ENCODE measurements at places on chromosomes 1 and 21.

DNA sequence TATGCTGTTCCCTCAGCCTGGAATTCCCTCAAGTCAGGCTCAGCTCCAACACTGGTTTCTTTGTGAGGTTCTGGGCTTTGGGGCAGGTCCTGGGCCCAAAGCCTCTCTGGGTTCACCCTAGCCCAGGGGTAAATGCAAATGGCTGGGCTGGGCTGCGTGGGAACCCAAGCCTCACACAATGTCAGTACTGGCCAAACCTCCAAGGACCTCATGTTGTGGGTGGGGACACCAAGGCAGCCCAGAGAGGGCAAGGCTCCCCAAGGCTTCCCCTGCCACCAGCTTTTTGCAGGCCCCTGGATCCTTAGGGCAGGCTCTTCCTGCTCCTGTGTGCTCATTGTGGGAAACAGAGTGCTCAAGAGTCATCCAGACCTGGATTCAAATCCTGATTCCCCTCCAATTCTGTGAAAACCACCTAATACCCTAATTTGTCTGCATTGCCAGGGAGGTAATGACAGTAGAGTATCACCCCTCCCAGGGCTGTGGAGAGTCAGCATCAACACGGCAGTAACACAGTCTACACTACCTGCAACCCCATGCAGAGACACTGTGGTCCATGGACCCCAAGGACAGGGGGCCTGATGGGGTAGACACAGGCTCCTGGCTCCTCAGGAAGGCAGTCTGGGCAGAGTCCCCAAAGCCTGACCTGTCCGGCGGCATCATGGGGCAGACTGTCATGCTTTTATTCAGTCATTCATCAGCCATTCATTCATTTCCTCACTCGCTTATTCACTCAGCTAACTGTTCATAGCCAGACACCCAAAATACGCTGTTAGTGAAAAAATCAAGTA, 85.7 kb downstream of the DMRTB1 start:
- no peak for DNase-seq

GRCh38 chr1:154877370-154877974, 7.4 kb upstream of the KCNN3 start:
- no peak for DNase-seq

DNA sequence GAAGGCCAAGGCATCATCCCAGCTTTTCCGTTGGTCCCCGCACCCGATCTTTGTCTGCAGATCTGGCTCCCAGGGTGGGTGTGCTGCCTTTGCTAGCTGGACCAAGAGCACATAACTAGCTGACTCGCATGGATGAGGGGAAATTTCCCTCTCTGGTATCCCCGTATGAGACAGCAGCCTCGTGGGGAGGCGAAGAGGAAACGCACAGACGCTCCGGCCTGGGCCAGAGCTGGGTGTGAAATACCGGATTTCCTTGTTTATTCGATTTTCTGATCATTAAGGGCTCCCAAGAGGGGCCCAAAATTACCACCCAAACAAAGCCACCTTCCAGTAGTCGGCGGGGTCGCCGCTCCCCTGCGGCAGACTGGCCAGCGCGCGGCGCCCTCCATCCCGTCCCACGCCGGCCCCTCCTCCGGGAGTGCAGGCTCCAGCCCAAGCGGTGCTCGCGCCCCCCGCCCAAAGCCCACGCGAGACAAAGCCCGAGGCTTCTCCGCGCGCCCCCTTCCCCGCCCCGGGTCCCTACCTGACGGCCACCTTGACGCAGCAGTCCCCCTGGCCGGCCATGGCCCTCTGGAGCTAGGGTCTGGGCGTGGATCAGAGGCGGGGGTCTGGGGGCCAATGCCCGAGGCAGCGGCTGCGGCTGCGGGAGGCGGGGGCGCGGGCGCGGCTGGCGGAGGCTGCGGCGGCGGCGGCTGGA, 546 bp downstream of the KIF21B start:
- DNase-seq: no peak

GRCh38 chr1:225762002-225762441, 15.6 kb upstream of the SRP9 start:
- no peak for DNase-seq

DNA sequence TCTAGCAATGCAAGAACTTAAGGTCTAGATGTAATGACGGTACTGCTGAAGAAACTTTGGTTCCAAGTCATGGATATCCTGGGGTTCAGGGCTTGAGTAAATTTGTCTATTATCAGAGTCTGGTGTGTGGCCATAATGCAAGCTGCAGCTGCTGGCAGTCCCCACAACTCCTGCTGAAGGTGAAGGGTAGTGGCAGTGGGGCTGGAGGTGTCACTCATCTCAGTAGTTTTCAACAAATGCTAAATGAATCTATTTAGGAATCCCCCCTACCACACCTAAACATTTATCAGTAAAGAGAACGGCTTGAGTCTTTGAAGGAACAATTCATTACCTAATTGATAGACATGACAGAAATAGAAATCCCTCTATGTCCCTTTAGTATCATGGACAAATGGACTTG, 99.2 kb upstream of the GNG4 start:
- DNase-seq: no peak

- DNase-seq: no peak
Observed at GRCh38 chr1:91755702-91756287, 130.2 kb downstream of the TGFBR3 start.

GRCh38 chr21:42378418-42378817, 12.1 kb upstream of the TFF1 start:
- no peak for DNase-seq

- DNase-seq: no peak
Observed at GRCh38 chr1:110508028-110508940, 10.7 kb downstream of the KCNA10 start.

DNA sequence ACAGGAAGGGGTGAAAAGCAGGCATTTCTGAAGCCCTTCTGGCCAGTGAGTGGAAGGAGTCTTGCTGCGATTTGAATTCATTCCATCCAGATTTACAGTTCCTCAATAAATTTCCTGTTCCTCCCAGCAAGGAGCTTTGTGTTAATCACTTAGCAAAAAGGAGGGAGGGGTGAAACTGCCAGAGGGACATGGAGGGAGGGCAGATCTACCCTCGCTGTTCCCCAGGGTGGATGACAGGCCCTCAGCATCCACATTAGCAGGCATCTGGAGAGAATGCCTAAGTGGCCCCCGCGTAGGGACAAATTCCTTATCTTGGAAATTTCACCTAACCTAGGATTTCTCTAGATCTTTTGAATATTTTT, 1.2 kb downstream of the ETV3 start:
- DNase-seq: no peak

GRCh38 chr21:20822666-20823065, 175.5 kb upstream of the NCAM2 start:
- no peak for DNase-seq

GRCh38 chr1:48644190-48644900, 132.3 kb downstream of the BEND5 start:
- no peak for DNase-seq

DNA sequence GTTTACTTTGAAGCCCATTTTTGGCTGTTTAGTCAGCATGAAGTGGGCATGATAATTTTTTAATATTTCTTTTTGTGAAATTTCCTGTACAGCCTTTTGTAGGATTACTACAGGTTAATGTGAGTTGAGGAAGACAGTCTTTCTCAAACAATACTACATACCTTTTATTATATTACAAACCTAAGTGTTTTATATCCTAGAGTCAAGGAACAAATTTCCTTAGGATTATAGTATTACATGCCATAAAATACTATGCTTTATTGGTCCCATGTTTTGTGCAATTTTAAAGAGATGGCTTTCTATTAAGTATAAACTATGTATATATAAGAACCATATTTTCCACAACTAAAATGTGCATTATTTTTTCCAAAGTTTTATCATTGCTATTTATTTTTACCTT, 9.2 kb upstream of the CHAF1B start:
- no peak for DNase-seq

GRCh38 chr1:58890113-58890512, 106.3 kb upstream of the JUN start:
- no peak for DNase-seq
